ENCODE measurements at places on chromosomes 4 and X.
A peak's percentile ranks its signal among the peaks of the same experiment; 100 is the strongest.

GRCh38 chr4:123453061-123453680, 56.6 kb downstream of the SPRY1 start:
- peak; percentile 63 for DNase-seq

DNA sequence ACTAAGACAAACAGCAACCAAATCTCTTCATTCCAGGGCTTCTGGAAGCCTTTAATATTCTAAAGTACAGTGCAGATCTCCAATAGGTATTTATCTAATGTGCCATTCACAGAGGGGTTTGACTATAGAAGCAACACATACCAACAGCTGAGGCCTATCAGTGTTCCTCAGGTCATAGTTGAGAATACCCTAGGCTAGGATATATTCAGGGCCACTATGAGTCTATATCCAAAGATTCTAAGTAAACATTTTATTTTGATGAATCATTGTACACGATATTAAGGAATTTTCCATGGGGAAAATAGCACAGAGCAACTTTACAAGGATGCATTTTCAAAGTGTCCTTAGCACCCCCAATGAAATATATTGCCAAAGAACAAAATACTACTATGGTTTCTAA, 9.7 kb downstream of the SMIM10 start:
- DNase-seq = no peak

- no peak for DNase-seq
Measured at GRCh38 chr4:19329631-19330030, 922.1 kb upstream of the SLIT2 start.

DNA sequence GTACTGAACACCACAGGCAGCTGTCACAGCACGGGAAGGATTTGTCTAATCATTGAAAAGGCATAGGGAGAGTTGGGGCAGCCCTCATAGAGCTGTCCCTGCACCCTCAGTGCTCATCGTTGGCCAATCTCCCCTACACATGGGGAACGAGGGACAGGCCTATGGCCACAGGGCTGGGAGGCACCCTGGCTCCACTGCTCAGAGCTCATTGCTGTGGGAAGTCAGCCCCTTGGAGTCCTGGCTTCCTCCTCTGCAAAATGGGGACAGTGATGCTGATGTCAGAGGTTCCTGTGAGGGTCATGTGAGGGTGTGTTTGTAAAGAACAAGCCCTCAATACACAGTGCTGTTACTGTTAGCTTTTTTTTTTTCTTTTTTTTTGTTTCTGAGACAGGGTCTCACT, 19.3 kb upstream of the HTRA3 start:
- no peak for DNase-seq

GRCh38 chr4:12778191-12778590, 705.9 kb downstream of the RAB28 start:
- DNase-seq = no peak

- DNase-seq = no peak
Measured at GRCh38 chr4:96009427-96010119, 169.7 kb downstream of the PDHA2 start.

GRCh38 chr4:107392951-107393350, 327.1 kb downstream of the PAPSS1 start:
- no peak for DNase-seq

GRCh38 chrX:100658941-100659381, 15.0 kb downstream of the SRPX2 start:
- DNase-seq = no peak

- DNase-seq = no peak
Measured at GRCh38 chr4:110787109-110787508, 164.2 kb upstream of the PITX2 start.

DNA sequence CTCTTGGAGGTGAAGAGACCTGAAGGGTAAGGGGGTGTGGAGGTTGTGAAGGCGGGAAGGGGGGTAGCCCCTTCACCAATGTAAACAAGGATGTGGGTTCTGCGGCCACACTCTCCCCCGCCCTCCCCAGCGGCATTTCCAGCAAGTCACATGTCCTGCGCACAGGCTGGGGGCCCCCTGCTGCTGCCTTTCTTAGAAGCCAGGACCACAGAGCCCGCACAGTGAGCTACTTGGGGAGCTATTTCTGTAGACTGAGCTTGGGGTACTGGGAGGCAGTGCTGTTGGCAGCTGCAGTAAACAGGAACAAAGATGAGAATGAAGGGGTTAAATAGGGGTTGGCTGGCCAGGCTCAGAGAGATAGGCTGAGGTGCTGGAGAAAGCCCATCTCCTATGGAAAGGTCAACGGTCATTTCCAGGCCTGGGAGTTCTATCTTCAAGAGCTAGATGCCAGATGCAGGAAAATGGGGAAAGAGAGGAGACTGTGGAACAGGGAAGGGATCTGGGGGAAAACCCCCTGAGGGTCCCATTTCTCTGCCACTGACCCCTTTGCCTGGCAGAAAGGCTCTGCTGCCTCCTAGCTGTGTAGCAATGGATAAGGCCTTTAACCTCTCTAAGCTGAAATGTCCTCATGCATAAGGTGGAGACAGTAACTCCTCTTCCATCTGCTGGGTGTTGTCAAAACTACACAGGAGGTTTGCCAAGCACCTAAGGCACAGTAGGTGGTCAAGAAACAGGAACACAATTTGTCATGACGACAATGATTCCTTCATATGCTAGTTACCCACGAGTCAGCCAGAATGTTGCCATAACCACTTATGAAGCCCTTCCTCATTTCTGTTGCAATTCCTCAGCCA, 18.5 kb upstream of the PIM2 start:
- DNase-seq = no peak

DNA sequence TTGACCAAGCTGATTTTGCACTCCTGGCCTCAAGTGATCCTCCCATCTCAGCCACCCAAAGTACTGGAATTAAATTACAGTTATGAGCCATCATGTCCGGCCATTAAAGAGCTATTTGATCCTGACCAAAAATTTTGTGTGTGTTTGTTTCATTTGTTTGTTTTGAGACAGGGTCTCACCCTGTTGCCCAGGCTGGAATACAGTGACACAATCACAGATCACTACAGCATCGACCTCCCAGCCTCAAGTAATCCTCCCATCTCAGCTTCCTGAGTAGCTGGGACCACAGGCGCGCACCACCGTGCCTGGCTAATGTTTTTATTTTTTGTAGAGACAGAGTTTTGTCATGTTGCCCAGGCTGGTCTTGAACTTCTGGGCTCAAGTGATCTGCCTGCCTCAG, 82.9 kb upstream of the RBPJ start:
- DNase-seq = no peak

DNA sequence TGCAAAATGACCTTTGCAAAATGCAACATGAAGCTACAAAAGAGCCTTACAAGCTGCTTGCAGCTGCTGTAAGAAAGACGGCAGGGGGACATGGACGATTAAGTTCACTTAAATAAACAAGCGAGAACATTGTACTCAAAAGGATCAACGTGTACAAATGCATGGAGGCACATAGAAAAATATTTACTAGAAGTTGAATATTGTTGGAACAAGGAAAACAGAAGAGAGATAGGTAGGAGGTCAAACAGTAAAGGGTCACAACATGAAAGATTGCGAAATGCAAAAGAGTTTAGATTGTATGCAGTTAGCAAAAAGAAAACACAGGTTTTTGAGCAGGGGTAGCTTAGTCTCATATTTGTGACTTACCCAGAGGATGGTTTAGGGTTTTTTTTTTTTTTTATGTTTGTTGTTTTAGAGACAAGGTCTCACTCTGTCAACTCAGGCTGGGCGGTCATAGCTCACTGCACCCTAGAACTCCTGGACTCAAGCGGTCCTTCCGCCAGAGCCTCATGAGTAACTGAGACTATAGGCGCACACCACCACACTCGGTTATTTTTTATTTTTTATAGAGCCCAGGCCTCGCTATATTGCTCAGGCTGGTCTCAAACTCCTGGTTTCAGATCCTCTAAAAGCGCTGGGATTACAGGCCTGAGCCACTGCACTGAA, 1.4 kb upstream of the PHF8 start:
- DNase-seq = no peak

GRCh38 chr4:121155893-121156292, 8.2 kb downstream of the TNIP3 start:
- DNase-seq = peak; percentile 19

- peak; percentile 0 for DNase-seq
Measured at GRCh38 chrX:149937871-149938426, 342 bp downstream of the EOLA2 start.

GRCh38 chrX:20461576-20461975, 194.9 kb upstream of the RPS6KA3 start:
- DNase-seq = no peak

DNA sequence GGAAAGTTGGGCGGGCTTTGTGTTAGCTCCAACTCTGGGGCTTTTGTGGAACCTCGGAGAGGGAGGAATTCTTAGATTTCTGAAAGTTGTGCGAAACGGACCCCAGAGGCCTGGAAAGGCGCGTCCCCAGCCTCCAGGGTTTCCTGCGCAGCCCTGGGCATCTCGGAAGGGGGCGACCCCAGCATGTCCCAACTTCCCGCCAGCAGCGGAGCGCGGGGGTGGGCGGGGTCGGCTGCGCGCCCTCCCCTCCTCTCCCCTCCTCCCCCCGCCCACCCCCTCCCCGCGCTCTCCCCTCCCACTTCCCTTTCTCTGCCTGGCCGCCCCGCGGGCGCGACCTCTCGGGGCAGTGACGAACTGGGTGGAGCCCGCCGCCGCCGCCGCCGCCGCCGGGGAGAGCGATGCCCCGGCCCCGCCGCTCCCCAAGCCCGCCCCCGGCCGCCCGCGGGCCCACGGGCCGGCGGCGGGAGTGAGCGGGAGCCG, 16.8 kb downstream of the PTTG2 start:
- DNase-seq = peak; percentile 44

DNA sequence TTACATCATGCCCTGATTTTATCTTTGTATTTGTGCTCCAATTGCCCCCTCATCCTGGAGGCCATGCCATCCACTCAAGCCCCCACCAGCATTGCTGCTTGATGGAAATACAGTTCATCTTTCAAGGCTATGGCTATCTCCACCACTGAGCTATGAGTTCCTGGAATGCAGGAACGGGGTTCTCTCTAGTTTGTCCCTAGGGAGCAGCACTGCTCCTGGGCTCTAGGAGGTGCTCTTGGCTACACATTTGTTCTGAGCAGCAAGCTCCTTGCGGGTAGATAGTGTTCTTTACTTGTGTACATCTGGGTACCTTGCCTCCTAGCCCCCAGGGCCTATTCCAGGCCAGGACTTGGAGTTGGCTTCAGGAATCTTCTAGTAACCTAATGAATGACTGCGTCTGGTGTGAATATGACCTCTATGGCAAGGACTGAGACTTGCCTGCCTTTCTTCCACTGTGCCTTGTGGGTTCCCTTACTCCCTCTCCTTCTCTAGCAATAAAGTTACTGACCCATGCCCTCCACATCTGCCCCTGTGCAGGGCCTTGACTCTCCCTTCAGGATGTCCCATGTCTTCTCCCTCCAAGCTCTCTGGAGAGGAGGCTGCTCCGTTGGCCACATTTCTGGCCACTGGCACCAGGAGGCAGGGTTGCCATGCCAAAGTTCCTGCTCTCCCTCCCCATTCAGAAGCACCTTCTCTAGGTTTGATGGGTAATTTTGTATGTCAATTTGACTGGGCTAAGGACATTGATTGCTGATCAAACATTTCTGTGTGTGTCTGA, 7.6 kb downstream of the CITED1 start:
- DNase-seq = peak; percentile 15

DNA sequence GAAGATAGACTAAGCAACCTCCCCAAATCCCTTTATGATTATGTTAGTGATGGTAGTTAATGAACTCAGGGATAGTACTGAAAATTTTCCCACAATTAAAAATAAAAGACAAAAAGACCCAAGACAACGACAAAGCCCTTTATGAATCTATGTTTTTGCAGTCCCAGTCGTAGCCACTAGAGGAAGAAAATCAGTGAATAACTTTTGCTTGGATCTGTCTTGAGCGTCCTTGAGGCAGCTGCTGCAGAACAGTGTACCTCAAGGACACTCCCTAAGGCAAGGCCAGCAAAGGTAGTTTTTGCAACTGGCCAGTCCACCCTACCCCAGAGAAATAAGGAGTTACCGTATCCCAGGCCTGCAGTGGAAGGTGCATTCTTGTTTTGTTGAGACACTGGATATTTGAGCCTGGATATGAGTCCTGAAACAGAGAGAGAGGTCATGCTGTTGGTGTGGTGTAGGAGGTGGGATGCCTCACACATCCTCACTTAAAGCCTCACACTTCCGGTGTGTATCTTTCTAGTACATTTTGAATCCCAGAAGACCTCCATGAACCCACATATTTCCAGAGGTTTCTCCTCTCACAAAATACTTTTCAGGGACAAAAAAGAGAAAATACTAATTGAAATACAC, 8.7 kb upstream of the TIMM8A start:
- no peak for DNase-seq

DNA sequence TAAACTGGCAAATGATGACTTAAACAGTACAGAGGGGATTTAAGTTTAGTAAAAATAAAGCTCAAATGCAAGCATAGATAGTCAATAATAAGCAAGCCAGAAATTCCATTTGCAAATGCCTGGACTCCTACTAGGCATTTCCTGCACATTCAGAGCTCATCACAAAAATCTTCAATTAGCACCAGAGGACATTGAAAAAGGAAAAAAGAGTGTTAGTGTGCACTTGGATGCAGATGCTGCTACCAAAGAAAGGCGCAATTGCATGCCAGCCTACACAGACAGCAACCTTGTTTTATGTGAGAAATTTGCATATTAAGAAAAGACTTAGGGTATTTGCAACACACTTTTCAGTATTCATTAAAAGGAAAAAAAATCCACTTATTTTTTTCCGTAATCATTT, 282.1 kb downstream of the GRIA2 start:
- DNase-seq = no peak

DNA sequence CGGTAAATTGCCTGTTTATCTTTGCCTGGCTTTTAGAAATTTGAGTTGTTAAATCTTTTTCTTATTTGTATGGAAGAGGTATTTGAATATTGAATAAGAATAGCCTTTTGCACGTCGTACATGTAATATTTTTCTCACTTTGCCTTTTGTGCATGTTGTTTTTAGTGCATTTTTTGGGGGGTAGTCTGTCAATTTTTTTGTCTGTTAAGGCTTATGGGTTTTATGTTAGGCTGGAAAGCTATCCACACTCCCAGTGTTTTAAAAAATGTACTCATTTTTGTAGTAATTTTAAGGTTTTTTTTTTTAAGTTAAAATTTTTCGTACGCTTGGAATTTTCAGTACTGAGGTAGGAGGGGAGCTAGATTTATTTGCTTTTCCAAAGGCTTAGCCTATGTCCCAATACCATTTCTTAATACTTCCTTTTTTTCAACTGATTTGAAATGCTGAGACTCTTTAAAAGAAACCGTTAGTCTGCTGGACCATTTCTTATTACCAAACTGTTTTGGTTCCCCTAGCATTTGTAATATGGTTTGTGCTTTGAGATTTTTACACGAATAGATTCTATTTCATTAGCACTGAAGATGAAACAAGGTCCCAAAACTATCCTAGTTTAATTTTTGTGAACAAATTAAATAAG, 1.3 kb downstream of the HERC5 start:
- DNase-seq = no peak

DNA sequence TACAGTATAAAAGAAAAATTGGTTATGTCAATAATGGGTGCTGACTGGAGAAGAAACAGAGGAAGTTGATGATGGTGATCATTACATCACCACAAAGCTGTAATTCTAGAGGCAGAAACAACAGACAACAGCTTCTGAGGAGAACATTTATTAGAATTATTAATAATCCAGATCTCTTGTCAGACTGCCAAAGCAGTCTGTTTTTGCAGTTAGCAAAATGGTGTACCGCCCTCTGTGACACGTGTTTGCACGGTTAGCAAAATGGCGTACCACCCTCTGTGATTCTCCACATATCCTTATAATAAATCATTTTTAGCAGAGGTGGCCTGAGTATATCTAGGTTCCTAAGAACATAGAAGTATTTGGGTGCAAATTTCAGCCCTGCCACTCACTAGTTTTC, 154.0 kb upstream of the TENT5D start:
- no peak for DNase-seq

GRCh38 chr4:166128403-166128802, 255.4 kb downstream of the TLL1 start:
- DNase-seq = no peak

Data from cerebellar cortex (tissue), 1 donor.